B cell (primary cell): ENCODE measurements at places on chromosomes 2 and 18. TPM values are rescaled to one million over a fixed set of nuclear protein-coding genes. Genes with fewer than 3 reads are reported as not detected.

DNA sequence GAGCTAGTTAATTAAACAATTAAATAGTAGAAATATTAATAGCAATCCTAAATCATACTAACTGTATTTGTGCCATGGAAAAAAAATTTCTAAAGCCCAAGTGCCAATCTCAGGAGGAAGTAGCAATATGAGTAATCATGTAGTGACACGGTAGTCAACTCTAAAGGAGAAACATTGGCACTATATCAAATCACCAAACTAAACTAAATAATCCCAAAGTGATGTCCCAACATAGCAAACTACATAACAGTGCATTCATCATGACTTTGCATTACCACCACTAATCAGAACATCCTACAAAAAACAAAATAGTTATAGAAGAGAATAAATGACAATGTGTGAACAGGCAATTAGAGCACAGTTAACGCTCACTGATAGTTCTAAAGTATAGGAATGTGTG, 195.1 kb downstream of the EXOC6B start:
- DNase-seq: no peak
- no peak overlapping the region for H3K27ac ChIP-seq
- no peak overlapping the region for H3K4me3 ChIP-seq
- no peaks in the 10 kb centered on the region for H3K27me3 ChIP-seq
- H3K4me1 ChIP-seq: no peaks in the 10 kb centered on the region

- DNase-seq: no peak
- H3K4me1 ChIP-seq: no peaks in the 10 kb centered on the region
- H3K27me3 ChIP-seq: no peaks in the 10 kb centered on the region
- no peak overlapping the region for H3K27ac ChIP-seq
- no peaks in the 10 kb centered on the region for H3K36me3 ChIP-seq
- no peak overlapping the region for H3K4me3 ChIP-seq
Measured at GRCh38 chr2:82730811-82731210, 1728.3 kb downstream of the SUCLG1 start.

- no peaks in the 10 kb centered on the region for H3K36me3 ChIP-seq
- H3K27me3 ChIP-seq: peaks cover 3% of the 10 kb centered on the region
- H3K4me3 ChIP-seq: no peak overlapping the region
- no peaks in the 10 kb centered on the region for H3K4me1 ChIP-seq
- no peak overlapping the region for H3K27ac ChIP-seq
- DNase-seq: no peak
Measured at GRCh38 chr2:27552941-27553340, 29.9 kb upstream of the ZNF512 start.

- no peaks in the 10 kb centered on the region for H3K36me3 ChIP-seq
- H3K27me3 ChIP-seq: no peaks in the 10 kb centered on the region
- no peak overlapping the region for H3K4me3 ChIP-seq
- no peak overlapping the region for H3K27ac ChIP-seq
- no peak for DNase-seq
- no peaks in the 10 kb centered on the region for H3K4me1 ChIP-seq
Measured at GRCh38 chr2:216578325-216578724, 54.9 kb upstream of the IGFBP2 start.

- H3K27ac ChIP-seq: no peak overlapping the region
- no peak overlapping the region for H3K4me3 ChIP-seq
- peaks cover 16% of the 10 kb centered on the region for H3K4me1 ChIP-seq
- no peaks in the 10 kb centered on the region for H3K27me3 ChIP-seq
Measured at GRCh38 chr2:128311216-128311754, 7.4 kb downstream of the HS6ST1 start.

DNA sequence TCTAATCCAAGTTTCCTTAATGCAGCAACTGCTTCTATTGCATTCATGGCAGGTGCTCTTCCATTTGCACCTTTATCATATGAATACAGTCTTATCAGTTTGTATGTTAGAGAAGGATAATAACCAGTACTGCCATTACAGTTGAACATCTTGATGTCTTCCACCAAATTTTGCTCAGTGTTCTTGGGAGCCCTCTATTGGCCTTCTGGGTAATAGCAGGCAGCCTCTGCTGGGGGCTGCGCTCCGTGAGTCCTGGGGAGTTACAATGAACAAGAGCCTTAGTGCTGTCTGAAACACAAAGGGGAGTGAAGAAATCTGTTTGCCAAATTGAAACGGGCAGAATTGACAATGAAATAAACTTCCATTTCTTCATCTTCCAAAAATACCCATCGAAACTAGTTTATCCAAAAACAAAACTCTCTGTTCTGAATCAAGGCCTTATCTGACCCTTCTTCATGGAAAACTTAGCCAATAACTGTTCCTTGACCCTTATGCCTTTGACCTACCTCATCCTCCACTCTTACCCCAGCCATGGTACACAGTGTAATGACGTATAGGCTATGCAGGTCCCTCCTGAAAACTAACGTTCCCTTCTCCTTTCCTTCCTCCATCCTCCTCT, 79.9 kb downstream of the ALK start:
- H3K36me3 ChIP-seq: no peaks in the 10 kb centered on the region

- H3K36me3 ChIP-seq: no peaks in the 10 kb centered on the region
- H3K4me1 ChIP-seq: peaks cover 73% of the 10 kb centered on the region
- DNase-seq: peak; percentile 82
- peak within 1 kb of the TSS; percentile 75 for H3K4me3 ChIP-seq
- H3K27ac ChIP-seq: peak within 1 kb of the TSS; percentile 84
Measured at GRCh38 chr2:85409845-85410583, at the start of gene CAPG. CAPG (minus strand) TSS chr2:85410366; CDS start chr2:85402145, 8,221 bp downstream.

GRCh38 chr2:22134421-22134820, 1010.7 kb downstream of the TDRD15 start:
- no peak for DNase-seq
- no peaks in the 10 kb centered on the region for H3K4me1 ChIP-seq
- H3K36me3 ChIP-seq: no peaks in the 10 kb centered on the region
- no peak overlapping the region for H3K4me3 ChIP-seq
- H3K27me3 ChIP-seq: no peaks in the 10 kb centered on the region

DNA sequence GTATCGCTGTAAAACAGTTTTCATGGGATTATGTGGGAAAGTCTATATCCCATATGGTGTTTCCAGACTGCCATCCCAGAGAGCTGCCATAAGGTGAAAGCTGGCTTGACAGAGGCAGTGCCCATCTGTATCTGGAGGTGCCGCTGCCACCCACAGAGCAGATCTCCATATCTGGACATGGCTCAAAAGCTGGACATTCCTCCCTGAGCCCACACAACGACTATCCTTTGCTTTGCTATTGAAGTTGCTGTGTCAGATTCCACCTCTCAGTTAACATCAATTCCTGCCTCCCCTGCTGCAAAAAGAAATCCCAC, 55.2 kb downstream of the RND3 start:
- H3K4me1 ChIP-seq: no peaks in the 10 kb centered on the region
- H3K4me3 ChIP-seq: no peak overlapping the region
- no peak overlapping the region for H3K27ac ChIP-seq
- H3K36me3 ChIP-seq: no peaks in the 10 kb centered on the region

DNA sequence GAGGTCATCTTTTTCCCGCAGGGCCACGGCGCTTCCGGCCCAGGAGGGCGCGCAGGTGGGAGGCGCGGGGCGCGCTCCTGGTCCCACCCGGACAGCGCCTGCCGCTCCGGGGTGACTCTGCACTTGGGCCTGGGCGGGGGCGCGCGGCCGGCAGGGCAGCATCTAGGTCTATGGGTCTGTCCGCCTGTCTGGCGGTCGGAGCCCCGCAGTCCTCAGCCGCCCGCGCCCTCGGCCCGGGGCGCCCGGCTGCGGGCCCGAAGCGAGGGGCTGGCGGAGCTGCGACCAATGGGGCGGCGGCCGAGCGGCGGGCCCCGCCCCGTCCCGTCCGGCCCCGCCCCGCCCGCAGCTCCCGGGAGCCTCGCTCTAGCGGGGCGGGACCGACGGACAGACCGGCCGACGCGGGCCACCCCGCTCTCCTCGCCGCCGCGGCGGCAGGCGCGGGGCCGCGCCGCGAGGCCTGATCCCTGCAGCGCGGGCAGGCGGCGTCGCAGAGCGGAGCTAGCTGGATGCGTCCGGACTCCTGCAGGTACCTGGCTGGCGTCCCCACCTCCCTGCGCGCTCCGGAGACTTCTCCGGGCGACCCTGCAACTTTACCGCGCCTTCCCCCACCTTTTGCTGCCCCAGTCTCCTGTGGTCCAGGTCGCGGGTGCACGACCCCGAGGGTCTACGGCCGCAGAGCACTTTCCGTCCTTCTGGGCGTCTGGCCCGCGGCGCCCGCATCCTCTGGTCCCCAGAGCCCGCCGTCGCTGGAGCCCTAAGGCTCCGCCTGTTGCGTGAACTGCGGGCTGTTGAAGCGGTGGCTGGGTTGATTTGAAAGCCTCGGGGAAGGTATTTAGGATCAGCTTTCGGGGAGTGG, at the start of gene KCNS3:
Gene KCNS3 (plus strand): TSS at position 387 of the 856 bp plus-strand sequence. CDS start 52,342 bp downstream, outside the sequence.
- peak within 1 kb of the TSS; percentile 69 for H3K4me3 ChIP-seq
- peaks cover 17% of the 10 kb centered on the region for H3K4me1 ChIP-seq
- H3K36me3 ChIP-seq: no peaks in the 10 kb centered on the region
- DNase-seq: peak; percentile 55
- no peak within 1 kb of the TSS for H3K27ac ChIP-seq

DNA sequence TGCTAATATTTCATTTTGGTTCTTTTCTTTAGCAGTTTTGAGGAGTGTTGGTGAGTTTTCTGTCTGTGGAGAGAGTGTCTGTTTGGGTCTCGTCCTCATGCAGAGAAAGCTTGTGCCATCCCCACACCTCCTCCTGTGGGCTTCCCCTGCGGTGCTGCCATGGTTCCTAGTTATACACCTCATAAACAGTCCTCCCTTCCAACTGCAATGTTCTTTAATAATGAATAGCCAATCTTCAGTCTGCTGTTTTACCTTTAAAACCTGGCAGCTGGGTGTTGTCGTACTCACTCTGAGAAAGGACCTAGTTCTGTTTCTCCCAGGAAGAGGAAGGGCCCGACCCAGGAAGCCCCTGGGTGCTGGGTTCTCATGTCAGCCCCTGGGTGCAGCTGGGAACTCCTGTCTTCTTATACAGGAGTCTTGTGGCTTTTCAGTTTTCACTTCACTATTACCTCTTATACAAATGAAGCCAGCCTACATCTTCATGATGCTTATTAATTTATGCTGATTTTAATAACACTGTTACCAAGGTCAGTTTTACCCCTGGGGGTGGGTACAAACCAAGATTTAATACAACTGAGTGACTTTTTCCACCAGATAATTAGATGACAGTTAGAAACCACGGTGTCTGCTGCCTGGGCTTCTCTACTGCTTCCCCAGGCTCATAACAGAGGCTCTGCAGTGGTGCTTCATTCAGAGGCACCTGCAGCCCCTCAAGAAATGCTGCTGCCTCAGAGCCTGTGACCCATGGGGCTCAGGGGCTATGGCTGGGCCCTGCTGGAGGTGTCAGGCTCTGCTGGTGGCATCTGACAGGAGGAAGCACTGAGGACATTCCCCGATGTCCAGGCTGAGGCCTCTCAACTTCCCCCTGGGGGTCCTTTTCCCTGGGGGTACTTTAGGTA, 59.1 kb downstream of the COA5 start:
- DNase-seq: peak; percentile 50
- no peak overlapping the region for H3K4me3 ChIP-seq
- peaks cover 41% of the 10 kb centered on the region for H3K4me1 ChIP-seq
- peak overlapping the region; percentile 65 for H3K27ac ChIP-seq
- H3K36me3 ChIP-seq: no peaks in the 10 kb centered on the region
- no peaks in the 10 kb centered on the region for H3K27me3 ChIP-seq

DNA sequence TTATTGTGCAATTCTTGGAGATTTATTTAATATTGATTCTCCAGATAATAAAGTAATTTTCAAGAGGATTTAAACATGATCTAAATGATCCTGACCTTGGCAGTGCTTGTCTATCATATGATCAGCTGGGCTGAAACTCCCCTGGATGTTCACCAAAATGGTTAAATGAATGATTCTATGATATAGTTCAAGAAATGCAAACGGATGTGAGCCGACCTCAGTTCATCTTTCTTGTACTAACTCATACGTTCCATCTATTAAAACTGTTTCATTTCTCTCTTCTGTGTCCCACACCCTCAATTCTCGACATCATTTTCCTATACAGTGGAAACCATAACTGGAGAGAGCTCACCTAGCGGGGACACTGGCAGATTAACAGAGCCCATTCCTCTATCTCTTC, 281.7 kb upstream of the CCDC68 start:
- no peak overlapping the region for H3K4me3 ChIP-seq
- H3K36me3 ChIP-seq: peaks cover 64% of the 10 kb centered on the region
- peaks cover 18% of the 10 kb centered on the region for H3K4me1 ChIP-seq
- no peak overlapping the region for H3K27ac ChIP-seq
- DNase-seq: no peak

DNA sequence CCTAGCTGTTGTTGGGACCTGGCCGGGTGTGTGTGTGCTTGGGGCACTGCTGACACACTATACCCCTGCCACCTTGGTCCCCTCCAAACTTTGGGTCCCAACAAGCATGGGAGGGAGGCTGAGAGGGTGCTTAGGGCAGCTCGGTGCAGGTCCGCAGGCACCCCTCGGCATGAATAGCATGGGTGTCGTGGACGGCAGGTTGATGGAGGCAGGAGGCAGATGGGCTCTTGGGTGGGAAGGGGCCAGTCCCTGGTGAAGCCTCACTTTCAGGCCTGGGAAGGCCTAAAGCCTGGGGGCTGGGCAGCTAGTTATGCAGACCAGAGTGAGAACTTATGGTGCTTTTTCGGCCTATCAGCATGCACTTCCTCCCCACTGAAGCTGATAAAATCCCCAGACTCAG, 164.2 kb downstream of the CDH19 start:
- no peak overlapping the region for H3K4me3 ChIP-seq
- no peaks in the 10 kb centered on the region for H3K27me3 ChIP-seq
- no peak for DNase-seq
- no peaks in the 10 kb centered on the region for H3K4me1 ChIP-seq

DNA sequence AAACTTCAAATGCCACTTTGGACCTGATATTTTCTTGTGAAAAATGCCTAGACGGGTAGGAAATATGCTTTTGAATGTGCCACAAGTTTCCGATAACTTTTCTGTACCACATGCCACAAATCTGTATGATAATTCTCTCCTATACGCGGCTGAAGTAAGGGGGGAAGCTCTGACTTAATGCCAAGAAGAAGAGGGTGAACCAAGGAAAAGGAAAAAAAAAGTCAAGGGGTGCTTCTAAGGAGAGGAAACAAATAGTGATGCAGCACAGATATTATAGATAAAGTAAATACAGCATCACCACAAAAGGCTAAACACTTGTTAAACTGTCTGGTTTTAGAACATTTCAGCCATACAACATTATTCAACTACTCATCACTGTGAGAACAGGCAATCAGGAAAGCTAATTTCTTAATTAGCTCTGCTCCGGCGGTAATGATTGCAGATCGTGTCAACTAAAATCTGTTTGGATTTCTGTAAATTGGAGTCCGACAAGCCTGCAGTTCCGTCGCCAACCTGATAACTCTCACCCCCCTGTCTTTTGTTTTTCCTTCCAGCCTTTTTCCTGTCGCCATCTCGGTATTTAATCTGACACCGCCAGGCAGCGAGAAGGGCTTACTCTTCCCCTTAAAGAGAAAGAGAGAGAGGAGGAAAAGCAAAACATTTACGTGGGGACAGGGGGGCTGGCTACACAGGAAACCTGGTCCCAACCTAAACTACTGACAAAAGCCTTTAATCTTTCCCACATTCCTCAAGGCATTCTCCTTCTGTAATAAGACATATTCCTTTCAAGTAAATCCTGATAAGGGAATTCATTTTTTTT, 67.5 kb downstream of the ZEB2 start:
- peak overlapping the region; percentile 53 for H3K27ac ChIP-seq
- peaks cover 51% of the 10 kb centered on the region for H3K4me1 ChIP-seq
- H3K27me3 ChIP-seq: no peaks in the 10 kb centered on the region
- no peak for DNase-seq
- H3K36me3 ChIP-seq: peaks cover 2% of the 10 kb centered on the region

The PDE1A gene
- not detected in 2 replicates for total RNA-seq

The SAG gene
- total RNA-seq: 0.17 and 1.1 TPM in 2 replicates

The GRHL1 gene
- 0.70 and 0.76 TPM in 2 replicates for total RNA-seq

The IL1F10 gene
- total RNA-seq: not detected in 2 replicates

The MYL1 gene
- not detected in 2 replicates for total RNA-seq

The DYNAP gene
- total RNA-seq: not detected in 2 replicates

The TRIM43B gene
- not detected in 2 replicates for total RNA-seq

The TEX44 gene
- total RNA-seq: not detected in 2 replicates

The SDC1 gene
- not detected in 2 replicates for total RNA-seq
